ENCODE measurements at places on chromosomes 2 and 18.

- DNase-seq, result peak; percentile 43
Observed at GRCh38 chr2:161046876-161047275, 113.4 kb upstream of the TANK start.

DNA sequence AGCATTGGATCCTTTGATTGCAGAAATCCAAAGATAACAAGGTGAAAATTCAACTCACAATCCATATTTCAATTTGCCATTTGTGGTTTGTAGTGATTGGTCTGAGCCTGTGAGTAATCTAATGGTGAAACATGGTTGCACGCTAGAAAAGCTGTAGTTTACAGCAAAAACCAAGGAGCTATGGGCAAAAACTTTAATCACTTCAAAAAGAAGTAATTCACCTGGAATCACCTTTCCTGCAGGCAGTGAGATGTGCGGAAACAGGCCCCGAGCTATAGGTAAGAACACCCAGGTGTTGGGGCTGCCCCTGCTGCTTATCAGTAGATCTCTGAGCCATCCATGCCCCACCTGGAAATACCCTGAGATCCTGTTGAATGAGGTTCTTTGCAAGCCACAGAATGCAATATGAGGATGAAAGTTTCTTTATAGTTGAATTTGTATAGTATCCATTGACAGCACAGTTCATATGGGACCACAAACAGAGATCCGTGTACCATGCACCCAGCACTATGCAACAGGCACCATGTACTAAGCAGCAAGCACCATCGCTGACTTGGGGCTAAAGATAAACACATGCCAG lies 208.2 kb downstream of the SPP2 start:
- DNase-seq, result peak; percentile 86

- DNase-seq, result no peak
Observed at GRCh38 chr18:79538635-79539034, 141.0 kb upstream of the CTDP1 start.

- DNase-seq, result no peak
Observed at GRCh38 chr2:208361077-208361441, 45.5 kb upstream of the PTH2R start.

DNA sequence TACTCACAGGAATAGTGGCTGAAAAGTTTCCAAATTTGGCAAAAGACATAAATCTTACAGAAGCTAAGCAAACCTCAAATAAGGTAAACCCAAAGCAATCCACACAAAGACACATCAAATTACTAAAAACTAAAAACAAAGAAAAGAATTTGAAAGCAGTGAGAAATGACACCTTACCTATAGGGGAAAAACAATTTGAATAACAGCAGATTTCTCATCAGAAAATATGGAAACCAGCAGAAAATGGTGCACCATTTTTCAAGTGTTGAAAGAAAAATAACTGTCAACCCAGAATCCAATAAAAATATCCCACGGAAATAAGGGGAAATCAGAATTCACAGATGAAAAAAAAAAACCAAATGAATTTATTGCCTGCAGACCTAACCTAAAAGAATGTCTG lies 138.6 kb downstream of the PIGN start:
- no peak for DNase-seq

DNA sequence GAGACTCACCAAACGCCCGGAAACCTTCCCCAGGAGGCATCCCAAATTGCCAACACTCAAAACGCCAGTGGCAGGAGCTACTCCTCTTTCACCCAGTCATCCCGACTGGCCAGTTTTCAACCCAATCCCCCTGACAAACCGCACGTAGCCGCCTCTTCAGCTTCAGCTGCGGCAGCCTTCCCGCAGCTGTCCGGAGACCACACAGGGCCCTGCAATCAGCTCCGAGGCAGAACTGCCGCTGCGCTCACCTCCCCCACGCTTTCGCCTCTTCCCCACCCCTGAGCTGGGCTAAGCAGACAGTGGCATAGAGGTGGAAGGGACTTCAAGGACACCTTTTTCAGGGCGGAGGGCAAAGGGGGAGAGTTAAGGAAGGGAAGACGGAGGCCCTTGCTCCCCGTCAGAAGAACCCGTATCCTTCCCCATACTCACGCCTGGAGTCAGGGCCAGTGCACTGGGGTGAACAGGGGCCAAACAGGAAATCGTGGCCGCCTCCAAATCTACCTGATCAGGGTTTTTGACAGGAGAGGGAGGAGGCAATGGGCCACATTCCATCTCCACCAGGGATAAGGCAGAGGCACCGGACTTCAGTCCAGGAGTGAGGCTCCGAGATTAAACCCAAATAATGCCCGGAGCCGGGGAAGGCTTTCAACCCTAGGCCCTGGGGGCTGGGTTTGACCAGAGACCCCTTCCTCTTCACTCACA lies 16.9 kb downstream of the CYP26B1 start:
- no peak for DNase-seq

DNA sequence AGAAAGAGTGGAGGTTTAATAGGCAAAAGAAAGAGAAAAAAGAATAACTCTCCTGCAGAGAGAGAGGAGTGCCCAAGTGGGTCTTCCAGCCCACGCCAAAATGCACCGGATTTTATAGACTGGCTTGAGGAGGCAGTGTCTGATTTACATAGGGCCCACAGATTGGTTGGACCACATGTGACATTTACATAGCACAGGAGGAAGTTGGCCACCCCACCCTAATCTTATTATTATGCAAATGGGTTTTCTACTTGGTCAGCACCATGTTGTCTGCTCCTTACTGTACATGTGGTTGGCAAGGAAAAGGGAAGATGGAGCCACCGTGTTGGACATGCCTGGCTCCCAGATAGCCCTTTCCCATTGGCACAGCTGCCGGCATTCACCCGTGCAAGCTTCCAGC lies 56.8 kb downstream of the SP110 start:
- DNase-seq, result no peak

DNA sequence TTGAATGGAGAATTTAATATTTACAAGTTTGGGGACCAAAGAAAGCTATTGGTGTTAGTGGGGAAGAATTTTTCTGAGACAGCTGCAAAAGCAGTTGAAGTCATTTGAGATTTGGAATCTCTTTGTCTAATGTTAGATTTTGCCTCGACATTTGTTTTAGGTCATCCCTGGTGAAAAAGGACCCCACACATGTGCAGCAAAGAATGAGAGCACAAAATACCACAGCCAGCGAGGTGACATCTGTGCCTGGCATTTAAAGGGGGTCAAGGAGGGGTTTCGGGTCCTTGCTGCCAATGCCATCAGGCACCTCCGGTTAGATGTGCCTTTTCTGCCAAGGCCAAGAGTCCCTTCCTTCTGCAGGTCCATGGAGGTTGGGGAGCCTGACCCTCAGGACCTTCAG lies 173.3 kb downstream of the TRIB2 start:
- no peak for DNase-seq

GRCh38 chr2:201680743-201681142 lies 17.7 kb downstream of the MPP4 start:
- DNase-seq, result peak; percentile 7

GRCh38 chr2:172063446-172063845 lies 21.9 kb upstream of the DLX1 start:
- no peak for DNase-seq

DNA sequence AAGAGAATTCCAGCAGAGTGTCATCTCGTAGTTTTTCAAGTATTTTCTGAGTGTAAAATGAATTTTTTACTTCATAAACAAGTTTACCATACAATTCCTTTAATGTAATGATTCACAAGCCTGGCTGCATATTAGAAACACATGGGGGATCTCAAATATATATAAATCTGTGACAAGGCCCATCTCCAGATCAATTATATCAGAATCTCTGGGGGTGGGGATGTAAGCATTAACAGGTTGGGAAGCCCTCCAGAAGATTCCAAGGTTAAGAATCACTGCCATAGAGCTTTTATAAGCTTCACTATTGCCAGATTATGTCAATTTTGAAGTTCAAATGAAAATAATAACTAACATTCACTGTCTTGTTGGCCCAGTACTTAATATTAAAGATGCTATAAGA lies 111.2 kb downstream of the BAZ2B start:
- DNase-seq, result peak; percentile 7

- no peak for DNase-seq
Observed at GRCh38 chr2:52933878-52934277, 833.7 kb upstream of the CHAC2 start.

DNA sequence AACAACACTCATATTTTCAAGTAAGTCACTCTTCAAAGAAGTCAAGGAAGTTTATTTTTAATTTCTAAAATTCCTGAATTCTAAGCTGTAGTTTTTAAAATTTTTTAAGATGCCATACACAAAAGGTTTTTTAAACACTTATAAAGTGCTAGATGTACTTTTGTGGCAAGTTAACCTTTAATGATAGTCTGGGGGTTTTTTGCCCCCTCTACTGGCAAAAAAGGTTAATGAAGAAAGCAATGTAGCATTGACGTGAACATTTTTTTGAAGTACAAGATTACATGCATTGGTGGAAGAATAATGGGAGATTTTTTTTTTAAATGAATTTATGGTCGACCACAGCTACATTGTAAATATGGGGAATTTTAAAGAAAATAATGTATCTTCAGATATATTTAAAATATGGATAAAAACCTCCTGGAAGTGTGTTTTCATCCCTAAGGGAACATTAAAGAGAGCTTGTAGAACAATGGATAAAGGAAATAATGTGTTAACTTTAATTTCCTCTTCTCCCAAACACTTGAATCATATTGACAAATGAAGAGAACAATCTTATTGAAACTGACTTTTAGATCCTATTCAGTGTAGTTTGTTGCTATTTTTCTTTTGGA lies 12.6 kb downstream of the ITPRID2 start:
- DNase-seq, result peak; percentile 44

DNA sequence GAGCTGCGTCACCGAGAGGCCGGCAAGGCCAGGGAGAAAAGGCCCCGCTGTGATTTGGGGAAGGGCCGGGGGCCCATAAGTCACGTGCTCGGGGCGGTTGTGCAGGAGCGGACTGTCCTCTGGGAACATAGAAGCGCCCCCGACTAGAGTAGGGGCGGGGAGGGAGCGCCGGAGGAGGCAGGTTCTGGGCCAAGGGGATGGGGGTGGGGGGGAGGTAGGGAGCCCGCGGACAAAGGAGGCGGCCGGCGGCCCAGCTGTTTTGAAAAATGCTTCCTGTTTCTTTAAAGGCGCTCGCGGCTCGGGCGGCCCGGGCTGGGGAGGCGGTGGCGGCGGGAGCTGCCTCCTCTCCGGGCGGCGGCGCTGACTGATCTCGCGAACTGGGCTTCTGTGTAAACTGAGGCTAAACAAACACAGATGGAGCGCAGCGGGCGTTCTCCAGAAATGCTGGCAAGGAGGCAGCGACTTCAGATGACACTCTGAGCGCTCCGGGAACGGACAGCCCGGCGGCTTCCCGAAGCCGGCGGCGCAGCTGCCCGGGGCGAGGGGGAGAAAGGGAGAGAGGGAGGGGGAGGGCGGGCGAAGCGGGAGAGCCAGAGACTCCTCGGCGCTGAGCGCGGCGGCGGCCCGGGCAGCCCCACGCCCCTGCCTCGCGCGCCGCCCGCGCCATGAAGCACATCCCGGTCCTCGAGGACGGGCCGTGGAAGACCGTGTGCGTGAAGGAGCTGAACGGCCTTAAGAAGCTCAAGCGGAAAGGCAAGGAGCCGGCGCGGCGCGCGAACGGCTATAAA lies at the start of gene ATOH8:
ATOH8 (plus strand) TSS at position 467 of the 788 bp plus-strand sequence; CDS start at position 666, 199 bp downstream.
- peak; percentile 87 for DNase-seq

GRCh38 chr2:168920504-168921157 lies 19.5 kb downstream of the G6PC2 start:
- DNase-seq, result peak; percentile 57

DNA sequence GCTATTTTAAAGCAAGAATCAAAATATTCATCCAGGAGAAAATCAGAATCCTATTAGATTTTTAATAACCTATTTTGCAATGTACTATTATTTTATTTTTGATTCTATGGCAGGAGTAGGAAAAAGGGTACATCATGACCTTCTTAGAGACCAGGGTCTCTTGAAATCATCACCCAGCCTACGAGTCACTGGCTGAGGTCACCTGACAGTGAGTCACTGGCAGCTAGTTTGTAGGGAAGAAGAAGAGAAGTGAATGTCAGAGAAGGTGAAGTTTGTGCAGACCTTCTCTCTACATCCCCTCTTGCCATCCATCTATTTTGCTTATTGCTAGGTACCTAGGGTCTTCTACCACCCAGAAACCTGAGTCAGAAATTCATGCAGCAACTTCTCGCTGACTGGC lies 144.2 kb downstream of the ALK start:
- peak; percentile 43 for DNase-seq

DNA sequence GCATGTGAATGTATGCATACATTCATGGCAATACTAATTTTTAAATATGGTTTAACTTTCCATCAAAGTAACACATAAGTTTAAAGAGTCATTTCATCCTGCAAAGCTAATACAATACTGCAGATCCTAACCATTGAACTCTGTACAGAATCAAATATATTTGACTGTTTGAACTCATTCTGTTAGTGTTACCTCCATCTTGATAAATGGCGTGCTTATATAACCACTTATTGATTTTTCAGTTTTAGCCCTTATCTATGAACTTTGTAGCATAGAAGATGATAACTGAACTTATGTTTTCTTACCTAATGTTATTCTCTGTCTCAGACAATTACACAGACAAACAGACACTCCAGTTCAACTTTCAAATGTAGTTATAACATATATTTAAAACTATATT lies 731.0 kb upstream of the LRATD1 start:
- DNase-seq, result no peak

DNA sequence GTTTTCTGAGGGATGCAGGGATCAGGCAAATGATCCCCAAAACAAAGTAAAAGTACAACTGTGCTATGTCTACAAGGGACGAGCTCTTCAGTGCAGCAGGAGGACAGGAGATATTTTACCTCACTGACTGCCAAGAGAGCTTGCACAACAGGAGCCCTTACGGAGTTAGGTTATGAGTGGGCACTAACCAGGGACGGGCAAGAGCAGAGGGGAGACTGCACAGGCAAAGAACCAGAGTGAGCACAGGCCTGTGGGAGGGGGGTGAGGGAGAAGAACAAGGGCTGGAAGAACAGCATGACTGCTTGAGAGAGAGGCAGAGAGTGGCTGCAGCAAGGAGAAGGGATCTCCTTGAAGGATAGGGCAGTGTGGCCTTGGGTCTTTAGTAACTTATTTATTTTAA lies 101.1 kb upstream of the PID1 start:
- no peak for DNase-seq

DNA sequence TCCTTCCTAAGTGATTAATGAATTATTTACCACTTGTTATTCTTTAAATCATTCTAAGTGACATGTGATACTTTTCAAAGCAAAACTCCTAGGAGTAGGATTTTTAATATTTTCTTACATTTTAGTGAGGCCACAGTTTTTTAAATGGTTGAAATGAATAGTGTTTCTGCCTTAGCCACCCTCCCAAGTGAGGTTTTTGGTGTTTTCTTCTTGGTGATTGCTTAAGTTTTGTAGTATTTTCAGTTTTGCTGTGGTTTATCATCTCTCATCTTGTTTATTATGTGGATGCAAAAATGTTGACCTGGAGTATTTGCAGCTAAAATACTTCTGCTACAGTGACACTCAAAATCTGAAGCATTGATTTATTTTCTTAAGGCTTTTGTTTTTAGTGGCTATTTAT lies 9.8 kb downstream of the AFTPH start:
- DNase-seq, result no peak

- no peak for DNase-seq
Observed at GRCh38 chr2:207939342-207940108, 85.8 kb downstream of the PLEKHM3 start.

- no peak for DNase-seq
Observed at GRCh38 chr2:44537264-44537663, 175.5 kb downstream of the CAMKMT start.

GRCh38 chr2:151716721-151717120 lies 17.6 kb downstream of the NEB start:
- peak; percentile 14 for DNase-seq

GRCh38 chr2:36173760-36174404 lies 181.7 kb upstream of the CRIM1 start:
- DNase-seq, result no peak

- DNase-seq, result peak; percentile 89
Observed at GRCh38 chr2:176140513-176141317, 10.6 kb upstream of the HOXD4 start.

All from GM23248 (cell line).